ENCODE measurements at places on chromosomes 5 and 9. TPM values are rescaled to one million over a fixed set of nuclear protein-coding genes. Genes with fewer than 3 reads are reported as not detected.

DNA sequence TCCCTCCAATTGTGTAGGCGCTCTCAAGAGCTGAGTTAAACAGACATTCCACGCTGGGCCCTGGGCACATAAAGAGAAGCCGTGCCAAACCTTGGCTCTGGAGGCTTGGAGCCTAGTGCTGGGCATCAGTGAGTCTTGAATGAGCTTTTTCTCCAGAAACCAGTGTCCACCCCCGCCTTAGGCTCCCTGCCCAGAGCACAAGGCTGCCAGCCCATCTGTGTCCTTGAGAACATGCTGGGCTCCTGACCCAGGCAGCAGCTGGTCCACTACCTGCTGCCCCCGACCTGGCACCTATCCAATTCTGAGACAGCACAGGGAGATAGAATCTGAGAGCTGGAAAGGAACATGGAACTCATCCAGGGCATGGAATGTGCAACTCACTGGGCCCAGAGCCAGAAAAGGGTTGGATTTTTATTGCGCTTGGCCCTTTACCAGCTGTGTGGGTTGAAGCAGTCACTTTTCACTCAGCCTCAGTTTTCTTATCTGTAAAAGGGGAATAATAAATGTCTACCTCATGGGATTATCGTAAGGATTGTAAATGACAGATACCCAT is 92.4 kb upstream of the CPLX2 start:
- no peak for DNase-seq

GRCh38 chr9:112355427-112355897 is 22.0 kb upstream of the PTBP3 start:
- no peak for DNase-seq

- peak; percentile 71 for DNase-seq
These were observed 126.6 kb upstream of the IL12B start for GRCh38 chr5:159456722-159457465.

- no peak for DNase-seq
These were observed 875.4 kb upstream of the WWC1 start for GRCh38 chr5:167415779-167416746.

DNA sequence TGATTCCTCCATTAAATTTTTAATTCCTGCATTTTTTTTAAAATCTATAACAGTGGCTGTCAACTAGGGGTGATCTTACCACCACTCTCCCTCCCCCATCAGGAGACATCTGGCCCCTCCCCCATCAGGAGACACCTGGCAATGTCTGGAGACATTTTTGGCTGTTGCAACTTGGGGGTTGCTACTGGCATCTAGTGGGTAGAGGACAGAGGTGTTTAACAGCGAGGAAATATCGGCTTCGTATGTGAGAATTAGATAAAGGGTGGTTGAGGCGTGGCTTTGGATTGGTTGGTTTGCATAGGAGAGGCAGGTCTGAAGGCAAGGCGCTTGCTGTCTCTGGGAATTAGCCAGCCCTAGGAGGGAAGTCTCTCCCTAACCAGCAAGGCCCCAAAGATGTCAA is 10.5 kb downstream of the CDHR2 start:
- DNase-seq, result peak; percentile 56

DNA sequence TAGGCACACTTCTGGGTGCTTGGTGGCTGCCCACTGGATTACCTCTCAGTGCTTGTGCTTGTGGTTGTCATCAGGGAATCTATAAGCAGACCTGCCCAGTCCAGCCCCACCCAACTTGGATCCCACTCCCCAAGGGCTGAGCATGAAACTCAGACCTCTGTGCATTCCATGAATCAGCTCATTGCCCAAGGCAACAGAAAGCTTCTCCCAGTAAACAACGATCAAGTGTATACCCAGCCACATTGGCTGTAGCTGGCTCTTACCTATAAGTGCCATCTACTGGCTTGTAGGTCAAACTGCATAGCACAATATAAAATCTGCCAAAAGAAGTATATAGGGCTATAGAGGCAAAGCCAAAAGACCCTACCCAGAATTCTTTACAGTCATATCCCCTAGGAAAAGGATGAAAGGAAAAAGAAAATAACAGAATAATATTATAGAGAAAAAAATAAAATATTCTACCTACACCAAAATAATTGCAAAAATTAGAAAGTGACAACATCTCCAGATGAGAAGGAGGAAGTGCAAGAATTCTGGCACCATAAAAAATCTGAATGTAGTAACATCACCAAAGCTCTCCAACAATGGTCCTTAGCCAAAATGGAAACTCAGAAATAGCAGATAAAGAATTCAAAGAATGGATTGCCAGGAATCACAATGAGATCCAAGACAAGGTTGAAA is 321.0 kb upstream of the TRPC7 start:
- DNase-seq, result peak; percentile 84

GRCh38 chr9:33120620-33121019 is 44.1 kb upstream of the SMU1 start:
- no peak for DNase-seq

DNA sequence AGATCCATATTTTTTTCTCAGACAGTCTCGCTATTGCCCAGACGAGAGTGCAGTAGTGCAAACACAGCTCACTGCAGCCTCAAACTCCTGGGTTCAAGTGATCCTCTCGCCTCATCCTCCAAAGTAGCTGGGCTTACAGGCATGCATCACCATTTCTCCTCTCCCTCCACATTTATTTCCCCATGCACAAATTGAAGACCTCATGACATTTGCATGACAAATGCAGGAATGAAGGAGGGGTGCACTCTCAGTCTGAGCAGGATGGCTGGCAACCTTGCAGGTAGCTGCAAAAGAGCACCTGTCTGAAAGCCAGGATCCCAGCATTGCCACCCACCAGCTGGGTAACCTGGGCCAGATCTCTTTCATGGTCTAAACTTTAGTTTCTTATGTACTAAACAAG is 111.2 kb downstream of the SH3TC2 start:
- DNase-seq, result no peak

DNA sequence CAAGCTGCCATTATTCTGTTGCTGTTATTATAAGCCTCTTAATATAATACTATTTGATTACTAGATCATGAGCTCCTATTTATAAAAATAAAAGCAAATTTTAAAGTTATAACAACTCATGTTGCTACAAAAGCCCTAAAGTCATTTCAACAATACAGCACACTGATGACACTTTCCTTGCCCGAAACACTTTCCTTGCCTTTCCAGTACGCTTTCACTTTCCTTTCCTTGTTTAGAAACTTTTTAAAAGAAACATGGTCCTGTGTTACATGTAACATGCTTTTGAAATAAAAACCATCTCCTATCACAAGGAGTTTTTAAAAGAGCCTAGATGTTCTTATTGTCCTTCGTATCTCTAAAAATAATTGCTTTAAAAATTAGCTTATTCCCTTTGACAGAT is 688.4 kb downstream of the PTPRD start:
- DNase-seq, result no peak

DNA sequence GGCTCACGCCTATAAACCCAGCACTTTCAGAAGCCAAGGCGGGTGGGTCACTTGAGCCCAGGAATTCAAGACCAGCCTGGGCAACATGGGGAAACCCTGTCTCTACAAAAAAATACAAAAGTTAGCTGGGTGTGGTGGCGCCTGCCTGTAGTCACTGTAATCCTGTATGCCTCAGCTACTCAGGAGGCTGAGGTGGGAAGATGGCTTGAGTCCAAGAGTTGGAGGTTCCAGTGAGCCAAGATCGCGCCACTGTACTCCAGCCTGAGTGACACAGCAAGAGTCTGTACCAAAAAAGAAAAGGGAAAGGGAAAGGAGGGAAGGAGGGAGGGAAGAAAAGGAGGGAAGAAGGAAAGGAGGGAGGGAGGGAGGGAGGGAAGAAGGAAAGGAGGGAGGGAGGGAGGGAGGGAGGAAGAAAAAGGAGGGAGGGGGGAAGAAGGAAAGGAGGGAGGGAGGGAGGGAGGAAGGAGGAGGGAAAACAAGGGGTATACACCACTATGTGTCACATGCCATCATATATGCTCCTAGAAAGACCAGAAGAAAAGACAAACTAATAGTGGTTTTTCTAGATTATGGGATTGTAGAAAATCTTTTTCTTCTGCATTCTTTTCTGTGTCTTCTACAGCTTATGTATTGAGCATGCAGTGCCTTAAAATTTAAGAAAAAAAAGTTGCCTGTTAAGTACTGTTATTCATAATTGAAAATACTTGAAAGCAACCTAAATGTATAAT is 240.1 kb downstream of the DENND1A start:
- DNase-seq, result peak; percentile 51

DNA sequence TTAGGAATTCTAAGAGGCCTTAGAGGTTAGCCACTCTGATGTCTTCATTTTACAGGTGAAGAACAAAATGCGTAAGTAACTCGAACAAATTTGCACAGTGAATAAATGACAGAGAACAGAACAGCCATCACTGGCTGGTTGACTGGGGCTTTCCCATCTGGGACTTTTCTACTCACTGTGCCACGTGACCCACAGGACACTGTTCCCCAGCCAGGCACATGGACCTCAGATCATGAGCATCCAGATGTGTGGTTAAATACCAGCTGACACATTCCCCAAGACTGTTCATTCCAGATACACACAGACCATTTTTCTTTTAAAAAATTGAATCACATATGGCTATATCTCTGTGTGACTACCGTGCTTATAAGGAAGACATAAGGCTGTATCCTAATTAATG is 25.8 kb upstream of the MED10 start:
- DNase-seq, result no peak

DNA sequence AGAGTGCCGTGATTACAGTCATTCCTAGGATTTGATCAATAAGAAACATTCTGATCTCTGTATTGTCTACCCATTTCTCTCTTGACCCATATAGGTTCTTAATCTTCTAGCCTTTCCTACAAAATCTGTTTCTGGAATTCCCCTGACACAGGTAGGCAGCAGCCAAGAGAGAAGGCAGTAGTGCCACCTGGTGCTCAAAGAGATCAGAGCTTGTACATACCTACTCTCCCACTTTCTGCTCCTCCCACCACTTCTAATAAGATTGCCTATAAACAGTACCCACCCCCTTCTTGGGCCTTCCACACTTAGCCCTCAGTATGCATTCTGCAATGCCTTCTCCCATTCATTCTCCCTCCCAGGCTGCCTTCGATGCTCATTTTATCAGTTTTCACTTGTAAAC is 117.4 kb upstream of the RORB start:
- peak; percentile 71 for DNase-seq

DNA sequence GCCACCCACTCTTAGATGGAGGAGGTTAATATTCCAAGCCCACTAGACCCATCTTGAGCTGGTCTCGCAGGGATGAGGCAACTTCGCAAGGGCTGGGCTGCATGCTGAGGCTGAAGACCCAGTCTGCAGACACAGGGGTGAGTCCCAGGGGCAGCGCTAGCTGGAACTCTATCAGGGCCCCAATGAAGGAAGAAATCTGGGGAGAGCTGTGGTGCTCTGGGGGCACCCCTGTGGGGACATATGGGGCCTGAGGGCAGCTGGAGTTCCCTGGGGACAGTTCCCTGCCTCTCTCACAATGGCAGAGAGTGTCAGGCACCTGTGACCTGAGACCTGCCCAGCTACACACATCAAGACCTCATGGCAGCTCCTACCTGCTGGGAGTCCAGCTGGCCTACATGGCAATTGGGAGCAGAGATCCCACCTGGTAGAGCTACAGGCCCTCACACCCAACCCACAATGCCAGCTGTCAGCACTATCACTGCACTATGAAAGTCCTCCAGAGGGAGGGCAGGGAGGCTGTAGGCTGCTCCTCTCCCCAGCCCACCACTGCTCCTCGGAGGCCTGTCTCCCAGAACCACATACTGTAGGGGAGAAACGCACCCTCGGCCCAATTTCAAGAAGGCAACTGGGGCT is 202.2 kb downstream of the GABBR2 start:
- DNase-seq, result no peak

DNA sequence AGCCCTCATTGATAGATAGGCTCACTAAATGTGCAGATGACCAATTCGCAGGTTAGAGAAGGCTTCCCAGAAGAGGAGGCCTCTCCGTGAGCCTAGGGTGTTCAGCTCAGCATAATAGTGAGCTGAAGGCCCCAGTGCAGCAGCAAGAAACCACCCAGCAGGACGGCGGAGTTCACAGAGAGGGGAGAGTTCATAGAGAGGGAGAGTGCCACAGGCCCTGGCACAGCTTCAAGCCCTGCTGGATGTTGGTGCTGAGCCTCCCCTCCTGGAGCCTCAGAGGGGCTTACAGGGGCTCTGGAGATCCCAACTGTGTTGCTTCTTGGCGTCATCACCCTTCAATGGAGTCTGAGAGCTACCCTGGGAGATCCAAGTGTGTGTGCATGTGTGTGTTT is 2.1 kb downstream of the SLC22A5 start:
- DNase-seq, result no peak

DNA sequence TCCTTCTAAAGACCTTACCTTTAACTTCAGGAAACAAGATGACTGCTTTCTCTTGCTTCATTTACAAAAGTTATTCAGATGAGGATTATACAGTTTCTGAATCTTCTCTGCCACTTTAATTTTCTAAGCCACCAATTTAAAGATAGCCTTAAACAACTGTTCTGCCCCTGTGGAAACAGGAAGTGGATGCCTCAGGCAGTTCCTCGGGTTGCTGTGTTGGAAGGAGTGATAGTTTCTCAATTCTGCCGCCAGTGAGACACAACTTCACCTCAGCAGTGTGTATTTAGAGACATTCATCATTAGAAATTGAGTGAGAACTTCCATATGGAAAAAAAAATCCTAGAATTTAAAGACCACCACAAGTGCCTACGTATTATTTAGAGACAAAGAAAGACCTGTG is 475.1 kb upstream of the WWC1 start:
- peak; percentile 87 for DNase-seq

- no peak for DNase-seq
These were observed 82.9 kb downstream of the COL23A1 start for GRCh38 chr5:178507151-178507932.

- DNase-seq, result no peak
These were observed 5.2 kb downstream of the CFAP77 start for GRCh38 chr9:132415181-132415580.

DNA sequence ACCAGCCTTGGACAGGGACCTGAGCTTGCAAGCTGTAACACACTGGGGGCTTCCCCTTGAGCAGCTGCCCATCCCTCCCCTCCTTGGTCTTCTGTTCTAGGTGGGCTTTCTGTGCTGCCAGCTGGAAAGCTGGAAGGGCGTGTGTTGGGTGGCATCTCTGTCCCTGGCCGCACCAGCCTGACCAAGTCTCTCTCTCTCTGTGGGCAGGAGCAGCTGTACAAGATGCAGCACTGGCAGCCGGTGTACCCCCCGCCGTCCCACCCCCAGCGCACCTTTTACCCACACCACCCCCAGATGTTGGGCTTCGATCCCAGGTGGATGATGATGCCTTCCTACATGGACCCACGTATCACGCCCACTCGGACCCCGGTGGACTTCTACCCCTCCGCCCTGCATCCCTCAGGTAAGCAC is 32.1 kb upstream of the POMT1 start:
- DNase-seq, result no peak

- no peak for DNase-seq
These were observed 22.1 kb upstream of the TCERG1 start for GRCh38 chr5:146425023-146425422.

GRCh38 chr5:79255786-79256557 is 20.0 kb downstream of the JMY start:
- DNase-seq, result peak; percentile 54

GRCh38 chr9:3526997-3527940 is 1.5 kb upstream of the RFX3 start:
- no peak for DNase-seq

Gene SMIM23
- total RNA-seq, result not detected

Gene PCDHGA3
- total RNA-seq, result 0.13 TPM

Gene SPATA31D4
- total RNA-seq, result not detected

Gene UBE2D2
- total RNA-seq, result 52.1 TPM

Gene SAXO1
- not detected for total RNA-seq

Gene TMEM215
- not detected for total RNA-seq

Gene FCN2
- total RNA-seq, result not detected

Gene SPATA6L
- total RNA-seq, result 2.6 TPM

Gene LMAN2
- total RNA-seq, result 444 TPM

Gene IRX1
- total RNA-seq, result 5.2 TPM
